Activated naive CD8-positive, alpha-beta T cell treated with anti-CD3 and anti-CD28 coated beads for 36 hours (primary cell): ENCODE measurements at places on chromosomes 13 and 19.

GRCh38 chr19:10521461-10522171 is 4.4 kb upstream of the S1PR5 start:
- no peak for DNase-seq

GRCh38 chr19:296476-297225 is 5.4 kb upstream of the PLPP2 start:
- no peak for DNase-seq

- DNase-seq: no peak
Measured at GRCh38 chr13:48760626-48761025, 106.9 kb downstream of the CYSLTR2 start.

- no peak for DNase-seq
Measured at GRCh38 chr13:39100996-39101738, 62.9 kb downstream of the NHLRC3 start.

GRCh38 chr13:65724226-65724625 is 1505.9 kb downstream of the PCDH9 start:
- DNase-seq: no peak

DNA sequence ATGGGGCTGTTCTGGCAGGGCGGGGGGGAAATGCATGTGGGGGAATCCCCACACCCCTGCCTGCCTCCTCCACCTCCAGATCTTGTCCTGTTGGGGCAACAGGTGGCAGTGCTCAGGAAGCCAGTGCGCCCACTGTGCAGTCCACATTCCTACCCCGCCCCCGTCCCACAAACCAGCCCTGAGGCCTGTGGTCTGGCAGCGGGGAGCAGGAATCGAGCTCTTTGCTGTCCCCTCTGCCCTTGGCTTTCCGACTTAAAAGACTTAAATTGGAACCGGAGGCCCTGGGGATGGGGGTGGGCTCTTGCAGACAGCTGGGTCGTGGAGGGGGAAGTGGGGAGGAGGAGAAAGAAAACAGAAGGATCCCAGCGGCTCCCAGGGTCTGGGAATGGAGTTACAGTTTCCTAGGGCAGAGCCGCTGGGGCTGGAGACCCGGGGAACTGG is 4.3 kb downstream of the NANOS3 start:
- no peak for DNase-seq

GRCh38 chr13:59279028-59279427 is 884.7 kb downstream of the DIAPH3 start:
- no peak for DNase-seq

- DNase-seq: no peak
Measured at GRCh38 chr13:67440236-67440975, 210.3 kb upstream of the PCDH9 start.

- DNase-seq: no peak
Measured at GRCh38 chr13:113106711-113107351, 1.2 kb downstream of the F7 start.

GRCh38 chr13:27728271-27728670 is 64.0 kb upstream of the GSX1 start:
- DNase-seq: no peak

DNA sequence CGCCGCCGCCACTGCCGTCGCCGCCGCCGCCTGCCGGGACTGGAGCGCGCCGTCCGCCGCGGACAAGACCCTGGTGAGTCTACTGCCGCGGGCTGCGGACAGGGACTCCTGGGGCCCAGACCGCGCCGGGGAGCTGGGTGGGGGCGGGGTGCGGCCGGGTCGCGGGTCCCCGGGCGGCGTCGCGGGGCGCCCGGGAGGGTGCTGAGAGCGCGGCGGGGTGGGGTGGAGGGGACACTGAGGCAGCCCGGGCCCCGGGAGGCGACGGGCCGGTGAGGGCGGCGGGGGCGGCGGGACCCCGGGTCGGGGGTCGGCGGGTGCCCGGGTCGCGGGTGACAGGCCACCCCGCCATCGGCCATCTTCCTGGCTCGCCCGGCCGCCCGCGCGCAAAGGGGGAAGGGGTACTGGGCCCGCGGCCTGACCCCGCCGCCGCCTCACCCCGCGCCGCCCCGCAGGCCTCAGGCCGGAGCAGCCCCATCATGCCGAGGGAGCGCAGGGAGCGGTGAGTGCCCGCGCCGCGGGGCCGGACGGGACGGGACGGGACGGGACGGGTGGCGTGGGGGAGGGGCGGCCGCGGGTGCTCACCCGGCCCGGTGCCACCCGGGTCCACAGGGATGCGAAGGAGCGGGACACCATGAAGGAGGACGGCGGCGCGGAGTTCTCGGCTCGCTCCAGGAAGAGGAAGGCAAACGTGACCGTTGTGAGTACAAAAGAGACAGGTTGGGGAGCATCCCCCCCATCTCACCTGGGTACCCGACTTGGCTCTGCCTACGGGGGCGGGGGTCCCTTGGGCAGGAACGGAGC is 489 bp downstream of the CCNE1 start:
- peak; percentile 21 for DNase-seq

- no peak for DNase-seq
Measured at GRCh38 chr19:30546332-30546731, 174.1 kb downstream of the ZNF536 start.

- peak; percentile 15 for DNase-seq
Measured at GRCh38 chr13:45327253-45327955, 13.6 kb downstream of the TPT1 start.

DNA sequence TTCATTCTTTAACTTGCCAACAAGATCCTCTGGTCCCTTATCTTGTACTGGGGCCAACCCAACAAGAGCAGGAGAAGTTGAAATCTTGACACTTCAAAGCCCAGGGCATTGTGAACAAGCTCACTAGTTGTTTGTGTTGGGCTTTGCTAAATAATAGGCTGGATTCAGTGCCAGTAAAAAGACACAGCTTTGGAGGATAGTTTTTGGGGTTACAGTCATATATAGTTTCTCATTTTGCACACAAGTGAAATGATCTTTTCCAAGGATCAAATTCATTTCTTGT is 30.3 kb upstream of the LRCH1 start:
- no peak for DNase-seq

- DNase-seq: no peak
Measured at GRCh38 chr13:113769881-113770280, 10.9 kb downstream of the TMEM255B start.
